Effector CD8-positive, alpha-beta T cell (primary cell): ENCODE measurements at places on chromosomes 11 and 22.
A peak's percentile ranks its signal among the peaks of the same experiment; 100 is the strongest.

GRCh38 chr11:100329352-100329751 lies 357.7 kb upstream of the ARHGAP42 start:
- no peak for DNase-seq

DNA sequence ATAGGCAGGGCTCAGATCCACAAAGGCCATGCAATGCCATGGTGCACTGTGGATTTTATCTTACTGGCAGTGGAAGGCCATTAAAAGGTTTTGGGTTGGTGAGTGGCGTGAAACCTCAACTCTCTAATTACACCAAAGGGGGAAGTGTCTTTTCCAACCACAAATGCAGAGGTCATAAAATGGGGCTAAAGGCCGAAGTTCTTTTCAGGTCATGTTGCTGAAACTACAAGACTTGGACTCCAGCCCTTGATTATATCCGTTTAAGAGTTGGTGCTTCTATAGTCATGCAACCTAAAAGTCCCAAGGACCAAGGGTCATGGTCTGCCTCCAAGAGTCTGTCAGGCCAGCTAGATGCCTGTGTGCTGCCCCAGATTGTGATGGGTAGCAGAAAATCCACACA lies 434.3 kb downstream of the RAB38 start:
- DNase-seq: no peak

GRCh38 chr11:12724301-12725054 lies 50.3 kb downstream of the TEAD1 start:
- DNase-seq: no peak

DNA sequence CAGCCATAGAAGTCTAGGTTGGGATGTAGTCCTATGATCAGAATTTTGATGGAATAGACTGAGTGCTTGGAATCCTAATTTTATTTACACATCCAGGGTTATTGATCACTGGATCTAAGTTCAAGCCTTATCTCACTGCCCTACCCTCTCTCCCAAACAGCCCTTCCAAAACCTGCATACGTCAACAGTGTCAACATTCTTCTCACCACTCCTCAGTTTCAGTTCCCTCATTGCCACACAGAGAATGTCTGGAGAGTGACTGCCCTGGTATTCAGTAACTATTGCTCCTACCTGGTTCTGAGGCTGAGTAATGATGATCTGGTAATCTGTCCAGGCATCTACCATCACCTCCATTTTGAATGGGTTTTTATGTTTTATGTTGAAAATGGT lies 60.0 kb downstream of the GLYATL1 start:
- DNase-seq: no peak

- no peak for DNase-seq
Measured at GRCh38 chr11:3882655-3883054, 27.2 kb downstream of the STIM1 start.

DNA sequence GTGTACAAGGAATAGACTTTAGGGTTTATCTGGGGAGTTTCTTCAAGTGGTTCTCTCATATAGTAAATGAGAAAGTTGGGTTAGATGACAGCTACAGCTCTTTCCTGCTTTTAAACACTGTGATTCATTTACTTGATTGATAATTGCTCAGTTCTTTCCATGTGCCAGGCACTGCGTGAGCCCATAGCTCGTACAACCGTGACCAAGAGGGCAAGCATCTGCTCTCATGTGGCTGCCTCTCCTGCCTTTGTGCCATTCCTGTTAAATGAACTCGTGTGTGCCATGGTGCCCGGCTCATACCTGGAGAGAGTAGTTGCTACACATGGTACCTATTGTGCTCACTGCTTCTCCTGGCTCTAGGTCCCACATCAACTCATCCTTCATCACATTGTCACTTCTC lies 206.3 kb downstream of the SNX19 start:
- DNase-seq: no peak

DNA sequence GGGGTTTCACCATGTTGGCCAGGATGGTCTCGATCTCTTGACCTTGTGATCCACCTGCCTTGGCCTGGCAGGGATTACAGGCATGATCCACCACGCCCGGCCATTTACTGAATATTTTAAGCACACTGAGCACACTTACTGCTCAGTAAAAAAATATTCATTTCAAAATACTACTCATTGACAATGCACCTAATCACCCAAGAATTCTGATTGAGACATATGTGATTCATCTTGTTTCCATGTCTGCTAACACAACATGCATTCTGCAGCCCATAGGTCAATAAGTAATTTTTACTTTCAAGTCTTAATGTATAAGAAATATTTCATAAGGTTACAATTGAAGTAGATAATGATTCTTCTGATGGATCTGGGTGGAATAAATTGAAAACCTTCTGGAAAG lies 4.2 kb upstream of the OR52J3 start:
- no peak for DNase-seq

- DNase-seq: no peak
Measured at GRCh38 chr11:71240865-71241691, 11.3 kb downstream of the SHANK2 start.

- DNase-seq: no peak
Measured at GRCh38 chr11:10568486-10568941, at the start of gene LYVE1. LYVE1 (minus strand) TSS chr11:10568665; CDS start chr11:10568532, 133 bp downstream.

GRCh38 chr11:102166175-102167064 lies 56.2 kb downstream of the YAP1 start:
- DNase-seq: no peak

GRCh38 chr11:115198321-115198741 lies 305.9 kb downstream of the CADM1 start:
- no peak for DNase-seq

DNA sequence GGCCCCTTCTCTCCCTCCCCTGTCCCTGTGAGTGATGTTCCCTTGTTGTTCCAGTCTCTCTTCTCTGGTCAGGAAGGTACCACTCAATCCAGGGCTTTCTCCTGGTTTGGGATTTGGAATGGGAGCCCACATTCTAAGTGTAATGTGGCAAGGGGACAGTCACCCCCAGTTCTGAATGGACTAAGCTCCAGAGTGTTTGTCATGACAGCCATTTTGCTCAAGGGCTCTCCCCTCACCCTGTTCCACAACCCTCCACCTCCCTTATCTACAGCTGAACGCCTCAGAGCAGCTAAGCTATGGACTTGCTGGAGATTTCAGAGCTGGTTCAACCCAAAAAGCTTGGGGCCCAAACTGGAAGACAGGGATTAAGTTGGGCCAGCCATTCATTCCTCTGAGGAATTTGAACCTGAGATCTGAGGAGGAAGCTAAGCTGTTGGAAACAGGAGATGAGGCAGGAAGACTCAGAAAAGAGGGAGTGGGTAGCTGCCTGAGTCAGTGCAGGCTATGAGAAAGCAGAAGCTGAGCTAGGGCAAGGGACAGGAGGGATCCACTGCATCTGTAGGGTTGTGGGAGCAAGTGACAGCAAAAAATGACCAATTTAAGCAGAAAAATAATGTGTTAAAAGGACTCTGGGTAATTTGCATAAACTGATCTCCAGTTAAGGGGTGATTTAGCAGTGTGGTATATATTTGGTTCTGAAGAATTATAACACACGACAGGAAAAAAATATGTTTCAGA lies 22.9 kb upstream of the FCHSD2 start:
- DNase-seq: no peak

- no peak for DNase-seq
Measured at GRCh38 chr11:120778685-120779490, 245.0 kb upstream of the TBCEL start.

- no peak for DNase-seq
Measured at GRCh38 chr11:116733043-116733755, 39.6 kb downstream of the BUD13 start.

- no peak for DNase-seq
Measured at GRCh38 chr11:19110295-19110694, 6.7 kb upstream of the ZDHHC13 start.

DNA sequence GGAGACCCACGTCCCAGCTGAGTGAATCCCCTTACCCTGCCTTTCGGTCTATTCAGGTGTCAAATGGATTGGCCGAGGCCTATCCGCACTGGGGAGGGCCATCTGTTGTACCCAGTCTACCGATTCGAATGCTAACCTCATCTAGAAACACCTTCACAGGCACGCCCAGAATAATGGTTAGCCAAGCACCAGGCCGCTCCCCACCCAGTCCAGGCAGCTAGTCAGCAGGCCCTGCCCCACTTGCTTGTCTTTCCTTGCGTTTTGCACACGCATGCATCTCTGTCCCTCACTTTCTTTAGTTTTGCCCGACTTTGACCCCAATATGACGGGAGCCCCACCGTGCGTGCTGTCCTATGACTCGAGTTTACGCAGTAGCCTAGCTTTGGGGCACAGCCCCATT lies 31.7 kb downstream of the PARVB start:
- no peak for DNase-seq

DNA sequence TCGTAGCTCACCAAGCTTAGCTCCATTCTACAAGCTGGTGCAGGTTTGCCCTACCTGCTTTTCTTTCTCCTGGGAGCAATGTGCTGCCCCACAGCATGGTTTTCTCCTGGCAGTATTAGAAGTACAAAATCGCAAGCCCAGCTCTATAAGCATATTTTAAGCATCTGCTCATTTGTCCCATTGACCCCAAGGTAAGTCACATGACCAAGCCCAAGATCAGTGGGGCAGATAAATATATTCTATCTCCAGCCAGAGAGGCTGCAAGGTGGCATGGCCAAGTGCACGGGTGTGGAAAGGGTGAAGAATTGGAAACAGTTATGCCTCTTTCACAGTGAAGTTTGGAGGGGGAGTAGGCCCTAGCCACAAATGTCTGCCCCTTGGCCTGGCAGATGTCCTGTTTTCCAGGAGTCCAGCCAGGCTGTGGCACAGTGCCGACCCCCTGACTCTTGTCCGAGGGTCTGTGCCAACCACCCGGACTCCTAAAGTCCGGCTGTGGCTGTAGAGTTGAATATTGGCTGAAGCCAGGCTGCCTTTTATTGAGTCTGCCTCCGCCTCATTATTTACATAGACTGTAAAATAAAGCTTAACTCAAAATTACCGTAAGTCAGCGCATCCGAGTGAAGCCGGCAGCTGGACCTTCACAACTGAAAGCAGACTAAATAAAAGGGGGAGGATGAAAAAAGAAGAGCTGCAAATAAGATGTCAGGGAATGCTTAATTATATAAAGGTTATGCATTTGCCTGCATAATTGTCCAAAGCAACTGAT lies 165.7 kb downstream of the COMMD9 start:
- DNase-seq: no peak

GRCh38 chr11:45551191-45551713 lies 114.2 kb downstream of the CHST1 start:
- DNase-seq: no peak

- no peak for DNase-seq
Measured at GRCh38 chr11:124798991-124799347, 1.2 kb downstream of the MSANTD2 start.

DNA sequence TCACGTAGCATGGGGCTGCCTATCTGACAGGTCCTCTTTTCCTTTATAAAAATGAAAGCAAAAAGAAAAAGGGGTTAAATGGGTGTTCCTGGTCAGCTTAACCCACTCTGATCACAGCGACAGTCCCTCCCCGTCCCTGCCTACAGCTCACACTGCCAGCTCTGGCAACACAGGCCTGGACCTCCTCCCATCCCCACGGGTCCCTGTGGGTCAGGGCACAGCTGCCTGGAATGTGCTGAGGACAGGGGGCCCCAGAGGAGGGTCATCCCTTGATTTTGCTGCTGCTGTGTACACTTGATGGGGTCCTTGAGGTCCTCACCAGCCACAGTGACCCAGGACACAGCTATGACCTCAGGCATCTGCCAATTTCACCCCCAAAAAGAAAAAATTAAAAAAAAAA lies 29.6 kb upstream of the CYP2D6 start:
- no peak for DNase-seq

DNA sequence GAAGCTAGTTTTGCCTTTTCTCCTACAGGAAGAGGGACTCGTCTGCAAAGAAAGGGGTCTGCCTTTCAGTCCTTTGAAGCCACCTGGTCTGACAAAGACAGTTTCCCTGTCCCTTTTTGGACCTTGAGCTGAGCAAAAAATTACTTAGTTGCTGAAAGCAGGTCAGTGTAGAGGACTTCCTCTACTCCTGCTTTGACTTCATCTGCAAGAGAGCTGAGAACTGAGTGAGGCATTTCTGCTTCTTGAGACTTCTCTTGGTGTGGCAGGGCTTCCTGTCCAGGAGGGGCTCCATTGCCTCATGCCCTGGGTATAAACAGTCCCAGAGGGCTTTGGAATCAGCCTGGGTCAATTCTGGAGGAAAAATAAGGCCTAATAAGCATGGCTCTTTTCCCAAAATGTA lies 73.1 kb downstream of the ZNRF3 start:
- DNase-seq: no peak

DNA sequence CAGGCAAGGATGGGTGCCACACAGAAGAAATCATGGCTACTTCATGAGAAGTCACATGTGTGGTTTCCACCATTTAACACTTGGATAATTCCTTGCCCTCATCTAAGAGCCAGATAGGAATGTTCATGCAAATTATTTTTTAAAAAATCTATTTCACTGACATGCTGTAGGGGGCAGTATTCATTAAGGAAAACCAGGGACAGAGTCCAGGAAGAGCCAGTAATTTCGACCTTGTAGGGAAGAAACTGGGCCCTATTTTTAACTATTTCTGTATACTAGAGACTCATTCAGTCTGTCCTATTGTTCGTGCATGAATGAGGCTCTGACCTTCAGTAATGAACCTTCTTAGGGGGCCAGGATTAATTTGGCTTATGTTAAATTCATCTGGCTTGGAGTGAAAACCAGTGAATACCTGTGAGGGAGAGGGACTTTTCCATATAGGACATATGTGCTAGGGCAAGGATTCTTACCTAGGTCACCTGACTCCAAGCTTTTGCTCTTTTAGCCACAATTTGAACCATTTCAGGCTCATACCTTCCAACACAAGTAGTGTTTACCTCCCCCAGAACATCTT lies 192.7 kb downstream of the NAV2 start:
- no peak for DNase-seq

GRCh38 chr11:17354601-17354991 lies 3.0 kb downstream of the NCR3LG1 start:
- DNase-seq: peak; percentile 41

- no peak for DNase-seq
Measured at GRCh38 chr11:6559369-6559768, 44.0 kb downstream of the RRP8 start.

- DNase-seq: no peak
Measured at GRCh38 chr11:12900496-12900895, 108.6 kb upstream of the RASSF10 start.

- no peak for DNase-seq
Measured at GRCh38 chr22:40718250-40719204, 39.2 kb downstream of the MCHR1 start.

GRCh38 chr22:30643055-30643875 lies 7.7 kb downstream of the SLC35E4 start:
- DNase-seq: no peak

DNA sequence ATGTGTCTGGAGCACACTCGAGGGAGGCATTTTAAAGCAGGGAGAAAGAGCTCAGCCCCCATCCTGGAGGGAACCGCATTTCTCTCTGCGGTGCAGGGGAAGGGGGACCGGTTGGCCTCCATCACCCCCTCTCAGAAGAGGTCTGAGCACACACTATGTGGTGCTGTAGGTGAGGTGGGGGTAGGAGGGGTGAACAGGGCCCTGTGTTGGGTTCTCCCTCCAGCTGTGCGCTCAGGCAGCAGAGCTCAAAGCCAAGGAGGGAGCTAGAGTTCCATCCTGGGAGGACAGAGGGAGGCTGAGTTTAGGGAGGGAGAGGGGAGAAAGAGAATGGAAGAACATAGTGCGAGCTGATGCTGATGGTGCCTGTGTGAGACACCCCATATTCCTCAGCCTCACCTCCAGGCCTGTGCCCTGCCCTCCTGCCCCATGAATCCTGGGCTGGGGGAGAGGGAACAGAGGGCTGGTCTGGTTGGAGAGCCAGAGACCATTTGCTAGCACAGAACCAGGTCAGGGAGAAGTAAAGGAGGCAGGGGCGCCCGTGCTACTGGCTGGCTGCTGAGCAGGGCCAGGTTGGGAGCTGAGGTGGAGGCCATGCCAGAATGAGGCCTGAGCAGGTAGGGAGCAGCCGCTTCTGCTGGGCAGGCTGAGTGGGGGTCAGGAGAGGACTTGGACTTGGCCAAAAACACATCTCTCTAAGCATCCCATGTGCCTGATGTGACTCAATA lies 43.7 kb downstream of the ALX4 start:
- DNase-seq: no peak
